ENCODE measurements at places on chromosomes 5 and 9.

DNA sequence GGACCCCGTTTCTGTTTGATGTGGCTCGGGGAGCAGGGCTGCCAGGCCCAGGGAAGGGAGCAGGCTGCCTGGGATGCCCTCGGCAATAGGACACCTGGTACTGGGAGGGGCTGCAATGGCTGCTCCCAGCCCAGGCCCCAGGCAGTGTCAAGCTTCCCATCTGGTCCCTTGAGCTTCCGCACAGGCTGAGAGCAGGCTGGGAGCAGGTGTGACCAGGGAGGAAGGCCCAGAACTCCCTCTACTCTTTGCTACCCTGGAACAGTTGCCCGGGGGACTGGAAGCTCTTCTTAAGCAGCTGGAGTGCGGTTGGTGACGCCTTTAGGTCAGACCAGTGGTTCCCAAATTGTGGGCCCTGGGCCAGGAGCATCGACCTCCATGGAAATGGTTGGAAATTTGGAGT is 186.9 kb downstream of the GADD45G start:
- H3K36me3 ChIP-seq = no peaks in the 10 kb centered on the region
- no peaks in the 10 kb centered on the region for H3K27me3 ChIP-seq
- no peak overlapping the region for H3K4me3 ChIP-seq
- no peak overlapping the region for H3K27ac ChIP-seq
- no peak for DNase-seq

GRCh38 chr9:109046346-109046745 is 33.0 kb upstream of the CTNNAL1 start:
- no peak for DNase-seq
- H3K4me1 ChIP-seq = no peaks in the 10 kb centered on the region
- no peak overlapping the region for H3K27ac ChIP-seq
- H3K4me3 ChIP-seq = no peak overlapping the region

GRCh38 chr9:28329323-28329722 is 756.0 kb upstream of the C9orf72 start:
- no peaks in the 10 kb centered on the region for H3K36me3 ChIP-seq
- H3K4me1 ChIP-seq = no peaks in the 10 kb centered on the region
- DNase-seq = no peak
- no peak overlapping the region for H3K27ac ChIP-seq

DNA sequence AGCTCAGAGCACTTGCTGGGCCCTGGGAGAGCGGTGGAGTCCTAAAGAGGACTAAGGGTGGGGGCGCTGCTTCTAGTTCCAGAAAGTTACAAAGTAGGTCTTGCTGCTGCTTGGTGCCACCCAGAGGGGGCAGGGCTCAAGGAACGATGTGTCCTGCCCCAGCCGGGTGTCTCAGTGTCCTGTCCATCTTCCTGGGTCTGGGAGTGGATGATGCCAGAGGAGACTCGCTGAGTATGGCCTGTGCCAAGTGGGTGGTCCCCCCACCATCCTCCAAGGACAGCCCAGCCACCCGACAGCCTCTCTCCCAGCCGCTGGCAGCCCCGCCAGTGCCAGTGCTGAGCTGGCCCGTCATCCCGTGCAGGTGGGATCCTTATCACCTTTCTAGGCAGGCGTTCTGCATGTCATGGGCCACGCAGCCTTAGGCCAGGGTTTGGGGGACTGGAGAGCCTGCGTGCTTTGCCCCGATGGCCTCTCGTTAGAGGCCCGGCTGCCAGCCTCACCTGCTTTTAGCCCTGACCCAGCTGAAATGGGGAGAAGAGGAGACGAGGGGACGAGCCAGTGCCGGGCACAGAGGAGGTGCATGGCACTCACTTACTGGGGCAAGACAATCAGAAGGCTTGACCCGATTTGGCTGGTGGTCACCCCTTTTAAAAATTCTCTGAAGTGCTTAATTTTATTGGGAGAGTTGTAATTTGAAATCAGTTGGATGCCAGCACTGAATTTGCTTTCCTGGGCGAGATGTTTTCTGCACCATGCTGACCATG is 5.6 kb downstream of the WNK2 start:
- no peaks in the 10 kb centered on the region for H3K36me3 ChIP-seq
- no peaks in the 10 kb centered on the region for H3K27me3 ChIP-seq
- H3K4me3 ChIP-seq = no peak overlapping the region
- H3K27ac ChIP-seq = no peak overlapping the region
- no peak for DNase-seq

All from MM.1S (cell line).